ENCODE measurements at places on chromosomes 16 and 17.

DNA sequence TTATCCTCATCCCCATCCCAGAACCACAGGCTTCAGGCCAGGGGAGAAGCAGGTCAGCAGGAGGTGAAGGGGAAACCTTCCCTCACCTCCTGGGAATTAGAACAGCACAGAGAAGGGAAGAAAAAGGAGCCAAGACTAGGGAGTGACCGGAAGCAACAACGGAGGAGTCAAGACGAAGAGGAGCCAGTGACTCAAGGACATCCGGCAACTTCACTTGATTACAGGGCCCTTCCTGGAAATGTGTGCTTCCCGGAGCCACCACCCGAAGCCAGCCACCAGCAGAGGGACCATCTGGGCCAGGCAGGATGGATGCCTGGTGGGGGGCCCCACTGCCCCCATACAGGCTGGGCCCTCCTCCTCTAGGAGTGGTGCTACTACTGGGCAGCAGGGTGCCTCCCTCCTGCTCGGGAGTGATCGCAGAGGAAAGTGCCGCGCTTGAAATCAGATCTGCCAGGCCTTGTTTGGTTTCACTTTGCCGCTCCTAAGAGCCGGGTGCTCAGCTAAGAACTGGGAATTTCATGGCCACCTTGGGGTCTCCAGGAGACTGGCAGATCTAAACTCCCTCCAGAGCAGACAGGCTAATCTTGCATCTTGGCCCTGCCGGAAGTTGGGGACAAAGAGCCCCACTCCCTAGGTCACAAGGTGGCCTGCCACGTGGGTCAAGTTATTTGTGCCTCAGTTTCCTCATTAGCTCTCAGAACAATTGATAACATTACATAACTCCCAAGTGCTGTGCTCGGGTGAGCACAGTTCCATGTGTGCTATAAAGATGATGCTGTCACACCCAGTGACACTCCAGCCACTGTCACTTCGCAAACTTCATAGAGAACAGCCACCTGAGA, 6.6 kb downstream of the CDC42EP4 start:
- peak; percentile 91 for DNase-seq

DNA sequence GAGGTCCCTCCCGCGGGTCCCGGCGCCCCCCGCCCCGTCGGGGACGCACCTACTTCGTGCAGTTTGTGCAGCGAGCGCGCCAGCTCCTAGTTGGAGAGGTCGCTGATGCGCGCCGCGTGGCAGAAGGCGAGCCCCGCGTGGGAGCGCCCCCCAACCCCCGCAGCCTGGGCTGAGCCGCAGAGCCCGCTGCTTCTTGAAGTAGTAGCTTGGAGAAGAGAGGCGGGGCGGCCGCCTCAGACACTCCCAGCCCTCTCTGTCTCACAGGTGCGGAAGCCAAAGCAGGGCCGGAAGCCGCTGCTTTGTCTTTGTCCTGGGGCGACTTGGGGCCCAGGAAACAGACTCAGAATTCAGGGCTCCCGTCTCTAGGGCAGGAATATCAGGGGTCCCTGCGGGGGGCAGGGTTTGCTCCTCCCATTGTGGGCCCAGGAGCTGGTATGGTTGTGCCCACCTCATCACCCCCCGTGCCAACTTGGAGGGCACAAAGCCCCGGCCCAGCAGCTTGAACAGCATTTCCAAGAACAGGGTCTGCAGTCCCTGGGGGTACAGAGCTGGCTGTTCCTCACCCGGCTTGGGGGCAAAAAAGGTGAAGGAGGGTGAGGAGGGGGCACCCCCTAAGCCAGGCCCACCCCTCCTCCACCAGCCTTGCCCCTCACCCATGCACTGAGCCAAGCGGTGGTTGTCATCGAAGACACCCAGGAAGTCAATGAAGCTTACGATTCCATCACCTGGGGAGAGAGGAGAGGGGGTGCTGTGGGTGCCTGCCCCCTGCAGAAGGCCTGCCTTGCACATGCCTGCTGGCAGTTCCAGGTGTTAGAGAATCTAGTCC, 13.5 kb downstream of the SPATA32 start:
- no peak for DNase-seq

- DNase-seq, result no peak
Observed at GRCh38 chr16:10990378-10990777, 46.0 kb downstream of the CLEC16A start.

DNA sequence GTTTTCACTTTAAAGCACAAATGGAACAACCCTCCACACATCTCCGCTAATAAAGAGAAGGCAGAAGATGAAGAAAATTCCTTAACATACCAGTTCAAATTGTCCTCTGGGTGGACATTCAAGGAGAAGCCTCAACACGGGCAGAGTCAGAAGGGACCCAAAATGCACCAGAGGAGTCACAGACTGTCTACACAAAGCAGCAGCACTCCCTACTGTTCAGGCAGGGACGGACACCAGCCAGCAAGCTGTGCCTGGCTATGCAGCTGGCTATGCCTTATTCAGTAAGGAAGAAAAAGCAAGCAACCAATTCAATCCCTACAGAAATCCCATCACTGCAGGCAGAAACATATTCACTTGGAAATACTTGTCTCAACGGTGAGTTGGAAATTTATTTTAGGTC, 8.1 kb downstream of the DNAJC7 start:
- DNase-seq, result no peak

- DNase-seq, result no peak
Observed at GRCh38 chr16:26930786-26931581, 135.7 kb upstream of the C16orf82 start.

DNA sequence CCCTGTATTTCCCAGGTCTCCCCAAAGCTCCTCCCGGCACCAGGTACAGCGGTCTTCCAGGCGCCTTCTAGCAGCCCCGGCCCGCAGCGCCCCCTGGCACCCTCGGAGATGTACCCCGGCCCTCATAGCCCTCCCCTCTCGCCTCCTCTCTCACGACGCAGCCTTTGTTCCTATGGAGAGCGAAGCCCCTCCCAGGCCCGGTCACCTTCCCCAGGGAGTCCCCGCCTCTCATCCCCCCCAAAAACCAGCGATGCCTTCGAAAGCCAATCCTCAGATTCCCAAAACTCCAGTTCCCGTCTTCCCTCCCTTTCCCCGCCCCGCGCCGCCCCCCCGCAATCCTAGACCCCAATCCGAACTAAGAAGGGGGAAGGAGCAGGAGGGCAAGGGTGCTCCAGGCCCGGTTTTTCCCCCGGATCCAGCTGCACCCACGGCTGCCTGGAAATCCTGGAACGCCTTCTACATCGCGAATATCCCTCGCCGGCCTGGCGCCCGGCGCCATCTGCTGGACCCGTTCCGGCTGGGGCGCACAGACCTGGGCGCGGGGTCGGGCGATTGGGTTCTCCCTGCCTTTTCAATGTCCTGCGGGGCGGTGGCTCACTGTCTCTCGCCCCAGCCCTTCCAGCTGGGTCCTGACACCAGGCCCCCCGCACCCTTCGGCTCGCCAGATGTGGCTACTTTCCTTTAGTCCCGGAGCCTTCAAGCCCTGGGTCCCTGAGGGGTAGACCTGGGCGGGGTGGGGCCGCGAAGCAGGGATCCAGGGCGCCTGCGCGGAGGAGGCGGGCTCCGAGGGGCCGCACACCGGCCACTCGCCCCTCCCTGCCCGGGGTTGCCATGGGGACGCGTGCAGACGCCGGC, at the start of gene DNAH2:
Gene DNAH2, plus strand, starts transcription at position 844 of the 855 bp plus-strand sequence. CDS start 1,991 bp downstream, outside the sequence.
- peak; percentile 64 for DNase-seq

- DNase-seq, result no peak
Observed at GRCh38 chr17:80418589-80418988, 3.6 kb downstream of the ENDOV start.

DNA sequence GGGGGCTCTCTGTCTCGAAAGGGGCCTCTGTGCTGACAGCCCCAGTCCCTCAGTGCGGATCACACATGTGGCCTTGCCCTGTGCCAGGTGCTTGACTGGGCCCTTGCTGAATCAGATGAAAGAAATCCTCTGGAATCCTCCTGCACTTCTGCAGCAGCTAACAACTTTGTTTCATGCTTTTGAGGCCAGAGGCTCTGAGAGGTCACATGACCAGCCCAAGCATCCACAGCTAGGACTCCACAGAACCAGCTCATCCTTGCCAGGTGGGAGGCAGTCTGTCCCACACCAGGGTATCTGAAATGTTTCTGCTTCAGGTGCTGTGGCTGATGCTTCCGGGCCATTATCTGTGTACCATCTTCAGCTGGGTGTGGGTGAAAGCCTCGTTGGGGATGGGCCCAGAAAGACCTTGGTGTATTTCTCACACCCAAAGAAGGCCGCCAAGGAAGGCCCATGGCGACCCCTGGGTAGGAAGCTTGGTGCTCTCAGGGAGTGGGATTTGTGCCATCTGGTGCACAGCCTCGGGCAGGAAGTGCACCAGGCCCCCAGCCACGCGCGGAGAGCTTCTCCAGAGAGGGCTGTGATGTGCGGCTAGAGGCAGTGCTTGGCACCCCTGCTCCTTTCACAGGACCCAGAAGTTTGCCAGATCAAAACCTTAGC, 143.8 kb downstream of the CLEC16A start:
- DNase-seq, result no peak

DNA sequence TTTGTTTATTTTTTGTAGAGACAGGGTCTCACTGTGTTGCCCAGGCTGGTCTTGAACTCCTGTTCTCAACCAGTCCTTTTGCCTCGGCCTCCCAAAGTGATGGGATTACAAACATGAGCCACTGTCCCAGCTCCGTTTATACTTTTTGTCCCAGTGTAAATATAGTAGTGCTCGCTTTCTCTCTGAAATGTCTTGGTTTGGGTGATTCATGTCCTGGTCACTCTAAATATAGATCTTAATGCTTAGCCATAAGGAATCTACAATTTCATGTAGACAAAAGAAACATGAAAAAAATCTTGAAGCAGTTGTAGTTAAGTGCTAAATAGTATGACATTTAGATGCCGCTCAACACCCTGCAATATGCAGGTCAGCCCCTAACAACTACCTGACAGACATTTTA, 126.9 kb downstream of the KATNIP start:
- peak; percentile 67 for DNase-seq

DNA sequence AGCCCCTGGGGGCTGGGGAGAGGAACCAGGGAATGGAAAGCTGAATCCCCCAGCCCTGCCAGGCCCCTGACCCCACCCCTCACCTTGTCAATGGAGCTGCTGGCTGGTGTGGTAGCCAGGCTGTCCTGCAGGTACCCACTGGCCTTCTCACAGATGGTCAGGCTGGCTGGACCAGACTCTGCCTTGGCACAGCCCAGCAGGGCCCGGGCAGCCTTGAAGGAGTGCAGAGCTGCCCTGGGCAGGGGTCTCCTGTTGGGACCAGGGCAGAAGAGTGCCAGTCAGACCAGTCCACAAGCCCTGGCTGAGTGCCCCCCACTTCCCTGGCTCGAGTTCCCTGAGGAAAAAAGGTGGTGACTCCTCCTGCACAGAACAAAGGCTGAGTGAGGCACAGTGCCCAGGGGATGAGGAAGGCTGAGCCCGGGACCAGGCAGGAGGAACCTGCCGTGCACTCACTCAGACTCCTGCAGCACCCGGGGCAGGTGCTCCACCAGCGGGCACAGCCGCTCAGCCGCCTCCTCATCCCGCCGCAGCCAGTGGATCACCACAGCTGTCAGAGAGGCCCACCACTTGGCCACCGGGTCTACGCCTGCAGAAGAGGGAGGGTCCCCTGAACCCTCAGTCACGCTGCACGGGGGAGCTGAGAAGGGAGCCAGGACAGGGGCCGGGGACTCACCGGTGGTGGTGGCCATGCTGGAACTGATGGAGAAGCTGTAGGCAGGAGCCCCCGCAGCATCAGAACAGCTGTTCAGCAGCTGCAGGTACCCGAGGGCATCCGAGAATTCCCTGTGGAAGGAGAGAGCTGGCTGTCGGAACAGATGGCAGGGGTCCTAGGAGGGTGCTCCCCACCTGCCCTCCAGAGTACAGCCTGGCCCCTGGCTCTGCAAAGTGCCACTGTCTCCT, 22.4 kb downstream of the SREBF1 start:
- no peak for DNase-seq

- DNase-seq, result no peak
Observed at GRCh38 chr17:13843862-13844635, 225.3 kb upstream of the COX10 start.

DNA sequence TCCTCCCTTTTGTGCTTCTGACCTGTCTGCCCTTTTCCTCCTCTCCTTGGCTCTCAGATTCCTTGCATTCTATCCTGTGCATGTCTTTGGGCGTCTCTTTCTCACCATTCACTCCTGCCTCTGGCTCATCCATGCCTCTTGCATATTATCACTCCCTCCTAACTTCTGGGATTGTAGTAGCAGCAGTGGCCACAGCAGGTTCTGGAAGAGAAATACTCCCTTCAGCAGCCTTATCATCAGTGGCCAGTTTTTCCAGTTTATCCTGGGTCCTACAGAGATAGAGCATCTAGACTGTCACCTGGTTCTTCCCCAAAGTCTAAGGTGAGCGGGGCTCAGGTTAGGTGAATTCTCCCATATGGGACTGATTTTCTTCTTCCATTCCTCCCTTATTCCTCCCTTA, 354.0 kb upstream of the CCL2 start:
- DNase-seq, result no peak

GRCh38 chr17:78147315-78147998, 1.3 kb downstream of the C17orf99 start:
- no peak for DNase-seq

All from RCC 7860 (cell line).